ENCODE measurements at places on chromosomes 6 and 20.

- no peak for DNase-seq
Measured at GRCh38 chr6:35624341-35625070, 64.2 kb downstream of the FKBP5 start.

- no peak for DNase-seq
Measured at GRCh38 chr6:4185846-4186245, 50.5 kb upstream of the ECI2 start.

DNA sequence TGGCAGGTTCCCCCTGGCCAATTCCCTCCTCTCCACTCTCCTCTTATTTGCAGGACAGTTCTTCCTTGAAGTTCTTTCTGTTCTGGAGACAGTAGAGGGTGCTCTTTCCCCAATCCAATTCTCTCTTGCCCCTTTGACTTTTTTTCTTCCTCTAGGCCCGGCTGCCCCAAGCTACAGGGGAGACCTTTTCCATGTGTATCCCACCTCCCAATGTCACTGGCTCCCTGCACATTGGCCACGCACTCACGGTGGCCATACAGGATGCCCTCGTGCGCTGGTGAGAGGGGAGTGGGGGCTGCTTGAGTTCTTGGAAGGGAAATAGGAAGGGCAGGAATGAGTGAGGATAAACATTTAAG is 1.5 kb downstream of the VARS2 start:
- DNase-seq: no peak

- DNase-seq: no peak
Measured at GRCh38 chr20:40797425-40797824, 108.4 kb upstream of the MAFB start.

GRCh38 chr6:79201143-79201542 is 33.3 kb downstream of the HMGN3 start:
- DNase-seq: no peak

DNA sequence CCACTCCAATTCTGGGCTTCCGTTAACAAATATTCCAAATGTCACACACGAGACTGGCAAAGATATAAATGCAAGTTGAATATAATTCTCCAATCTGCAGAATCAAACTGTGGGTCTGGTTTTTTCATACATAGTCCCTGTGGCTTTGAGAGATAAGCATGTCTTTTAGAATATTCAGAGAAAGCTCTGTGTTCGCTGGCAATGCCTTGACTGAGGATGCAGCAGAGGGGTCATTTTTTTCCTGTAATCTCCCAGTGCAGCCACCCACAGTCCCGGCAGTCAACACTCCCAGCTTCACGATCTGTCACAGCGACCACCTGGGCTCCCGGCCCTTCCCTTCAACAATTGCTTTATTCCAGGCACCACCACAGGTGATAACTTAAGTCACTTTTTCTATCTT is 30.5 kb downstream of the MUC22 start:
- DNase-seq: no peak

DNA sequence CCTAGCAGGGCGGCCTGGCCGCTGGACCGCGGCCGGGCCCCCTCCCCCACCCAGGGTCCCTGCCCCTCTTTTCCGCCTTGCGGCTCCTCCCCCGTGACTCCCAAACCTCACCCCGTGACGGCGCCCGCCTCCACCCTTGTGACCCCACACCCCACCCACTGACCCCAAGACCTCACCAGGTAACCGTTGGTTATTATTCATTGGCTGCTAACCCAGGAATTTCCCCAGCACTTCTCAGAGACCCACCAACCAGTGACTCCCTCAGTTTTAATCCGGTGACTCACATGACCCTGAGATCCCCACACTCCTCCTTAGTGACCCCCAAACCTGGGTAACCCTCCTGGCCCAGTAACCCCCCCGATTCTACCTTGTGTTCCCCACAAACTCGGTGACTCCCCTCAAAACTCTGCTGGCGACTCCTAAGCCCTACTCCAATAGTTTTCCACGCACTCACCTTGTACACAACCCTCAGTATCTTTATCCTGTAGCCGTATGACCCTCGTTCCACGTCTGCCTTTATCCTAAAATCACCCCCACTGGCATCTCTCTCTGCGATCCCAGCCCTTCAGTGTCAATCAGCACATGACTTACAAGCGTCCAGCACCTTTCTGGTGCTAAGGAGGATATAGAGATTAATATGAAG is 534 bp downstream of the ZNF76 start:
- peak; percentile 71 for DNase-seq

GRCh38 chr6:8075704-8076103 is 11.5 kb upstream of the BLOC1S5 start:
- no peak for DNase-seq

- no peak for DNase-seq
Measured at GRCh38 chr6:56440551-56440981, 193.2 kb upstream of the COL21A1 start.

DNA sequence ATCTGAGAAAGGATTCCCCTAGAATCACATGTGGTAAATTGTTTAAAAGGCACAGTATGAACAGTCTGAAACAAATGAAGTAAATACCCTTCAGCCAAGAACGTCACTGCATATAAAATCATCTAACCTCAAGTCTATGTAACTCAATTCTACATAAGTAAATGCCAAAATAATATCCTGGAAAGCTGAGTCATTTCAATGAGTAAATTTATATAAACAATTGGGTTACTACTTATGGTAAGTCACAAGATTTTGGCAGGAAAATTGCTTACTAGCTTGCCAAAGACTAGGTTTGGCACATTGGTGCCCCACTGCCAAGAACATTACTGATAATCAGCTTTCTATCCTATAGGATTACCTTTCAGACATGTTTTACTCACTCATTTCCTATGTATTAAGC is 8.4 kb downstream of the GMDS start:
- no peak for DNase-seq

- no peak for DNase-seq
Measured at GRCh38 chr6:68628161-68628560, 6.9 kb upstream of the ADGRB3 start.

DNA sequence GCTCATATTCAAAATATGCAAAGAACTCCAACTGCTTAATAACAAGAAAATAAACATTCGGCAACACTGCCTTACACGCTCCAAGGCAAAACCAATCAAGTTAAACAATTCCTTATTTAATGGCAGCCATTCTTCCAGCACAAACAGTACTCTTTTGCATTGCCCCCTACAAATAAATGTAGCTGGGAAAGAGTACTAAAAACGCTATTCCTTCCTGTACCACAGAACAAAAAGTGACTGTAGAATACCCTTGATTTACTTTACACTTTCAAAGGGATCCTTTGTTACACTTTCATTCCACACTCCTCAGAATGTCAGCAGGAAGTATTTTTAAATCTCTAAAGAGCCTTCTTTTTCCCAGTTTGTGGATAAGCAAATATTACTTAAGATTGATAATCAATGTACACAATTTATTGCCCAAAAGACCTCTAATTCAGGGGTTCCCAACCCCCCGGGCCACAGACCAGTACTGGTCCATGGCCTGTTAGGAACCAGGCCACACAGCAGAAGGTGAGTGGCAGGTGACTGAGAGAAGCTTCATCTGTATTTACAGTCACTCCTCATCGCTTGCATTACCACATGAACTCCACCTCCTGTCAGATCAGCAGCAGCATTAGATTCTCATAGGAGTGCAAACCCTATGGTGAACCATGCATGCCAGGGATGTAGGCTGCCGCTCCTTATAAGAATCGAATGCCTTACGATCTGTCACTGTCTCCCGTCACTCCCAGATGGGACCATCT is 51.6 kb downstream of the MBOAT1 start:
- DNase-seq: no peak

GRCh38 chr6:109336221-109336961 is 45.9 kb downstream of the CD164 start:
- DNase-seq: no peak

GRCh38 chr20:50814438-50815161 is 19.7 kb downstream of the BCAS4 start:
- DNase-seq: no peak

- DNase-seq: no peak
Measured at GRCh38 chr6:34333858-34334257, 58.6 kb downstream of the NUDT3 start.

DNA sequence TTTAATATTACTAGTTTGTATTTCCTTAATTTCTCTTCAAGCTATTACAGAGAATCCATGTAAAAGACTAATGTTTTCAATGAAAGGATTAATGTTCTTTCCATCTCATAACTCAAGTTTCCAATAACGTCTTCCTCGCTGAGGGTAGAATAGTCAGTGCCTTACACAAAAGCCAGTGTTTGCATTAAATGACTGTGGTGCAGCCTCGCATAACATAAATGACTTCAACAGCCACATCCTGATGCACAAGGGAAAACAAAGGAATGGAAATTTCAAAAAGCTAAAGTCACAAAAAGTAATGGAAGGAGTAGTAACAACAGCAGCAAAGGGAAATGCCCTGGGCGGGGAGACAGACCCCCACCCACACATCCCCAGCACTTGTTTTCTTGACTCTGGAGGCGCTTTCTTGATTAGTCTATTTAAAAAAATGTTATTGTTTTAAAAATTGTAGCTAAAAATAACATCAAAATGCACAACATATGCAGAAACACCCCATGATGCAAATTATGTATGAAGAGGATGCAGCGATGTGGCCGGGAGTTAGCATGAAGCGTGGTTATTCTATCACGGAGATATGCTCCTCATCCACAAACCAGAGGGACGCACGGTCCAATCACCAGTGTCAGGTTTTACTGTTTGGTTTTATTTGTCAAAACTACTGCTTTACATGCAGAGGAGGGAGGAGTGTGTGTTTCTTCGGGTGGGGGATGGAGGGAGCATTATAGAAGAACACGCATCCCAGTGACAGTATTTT is 228.6 kb downstream of the GMPR start:
- DNase-seq: no peak

DNA sequence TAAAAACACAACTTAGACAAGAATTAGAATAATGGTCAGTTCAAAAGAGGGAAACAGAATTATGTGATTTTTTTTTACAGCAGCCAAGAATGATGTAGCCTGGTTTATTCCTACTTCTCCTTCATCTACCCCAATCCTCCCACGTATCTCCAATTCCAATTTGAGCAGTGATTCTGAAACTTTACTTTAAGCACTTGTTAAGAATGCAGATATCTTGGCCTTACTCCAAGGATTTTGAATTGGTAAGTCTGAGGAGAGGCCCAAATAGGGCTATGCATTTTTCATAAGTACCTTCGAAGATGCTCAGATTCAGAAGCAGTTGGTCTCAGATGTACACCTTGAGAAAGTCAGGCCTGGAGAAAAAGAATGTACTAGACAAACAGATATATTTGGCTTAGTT is 233.4 kb upstream of the FLRT3 start:
- no peak for DNase-seq

DNA sequence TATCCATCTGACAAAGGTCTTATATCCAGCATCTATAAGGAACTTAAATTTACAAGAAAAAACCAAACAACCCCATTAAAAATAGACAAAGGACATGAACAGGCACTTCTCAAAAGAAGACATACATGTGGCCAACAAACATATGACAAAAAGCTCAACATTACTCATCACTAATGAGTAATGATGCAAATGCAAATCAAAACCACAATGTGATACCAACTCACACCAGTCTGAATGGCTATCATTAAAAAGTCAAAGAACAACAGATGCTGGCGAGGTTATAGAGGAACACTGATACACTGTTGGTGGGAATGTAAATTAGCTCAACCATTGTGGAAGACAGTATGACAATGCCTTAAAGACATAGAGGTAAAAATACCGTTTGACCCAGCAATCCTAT is 13.9 kb downstream of the MACROD2 start:
- DNase-seq: no peak
